SJSA1 (cell line): ENCODE measurements at places on chromosomes 4 and X. TPM values are rescaled to one million over a fixed set of nuclear protein-coding genes. Genes with fewer than 3 reads are reported as not detected.

DNA sequence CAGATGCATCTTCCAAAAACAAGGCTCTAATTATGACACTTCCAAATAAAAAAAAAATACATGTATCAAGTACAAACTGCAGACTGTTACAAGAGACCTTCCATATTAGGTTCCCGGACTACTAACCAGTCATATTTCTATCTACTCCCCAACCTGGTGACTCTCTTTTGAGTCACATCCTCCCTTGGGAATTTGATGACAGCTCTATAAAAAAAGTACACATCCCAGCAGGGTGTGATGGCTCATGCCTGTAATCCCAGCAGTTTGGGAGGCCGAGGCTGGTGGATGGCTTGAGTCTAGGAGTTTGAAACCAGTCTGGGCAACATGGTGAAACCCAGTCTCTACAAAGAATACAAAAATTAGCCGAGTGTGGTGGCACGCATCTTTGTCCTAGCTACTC lies 14.9 kb downstream of the RPGR start:
- DNase-seq: peak; percentile 48

GRCh38 chrX:20394451-20394850 lies 127.7 kb upstream of the RPS6KA3 start:
- DNase-seq: no peak

- no peak for DNase-seq
Observed at GRCh38 chr4:121702136-121702535, 5.4 kb upstream of the ANXA5 start.

The SOD3 gene
- 1.7 and 2.0 TPM in 2 replicates for total RNA-seq

DNA sequence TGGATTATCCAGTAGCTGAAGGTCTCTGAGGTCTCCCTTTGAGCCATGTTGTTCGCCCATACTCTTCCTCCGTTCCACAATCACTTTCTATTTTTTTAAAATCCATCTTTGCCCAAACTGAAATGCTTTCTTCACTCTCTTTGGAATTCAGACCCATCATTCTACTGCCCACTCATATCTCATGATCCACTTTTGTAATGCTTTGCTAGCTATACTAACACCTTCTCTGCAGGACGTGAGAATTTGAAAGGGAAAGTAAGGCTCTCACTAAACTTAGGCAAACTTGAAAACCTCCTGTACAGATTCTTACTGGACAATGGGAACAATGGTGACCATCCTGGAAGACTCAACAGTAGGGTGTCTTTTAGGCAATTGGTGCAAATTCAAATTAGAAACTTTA lies 8.8 kb upstream of the RTL8A start:
- no peak for DNase-seq

GRCh38 chr4:127698789-127699200 lies 31.4 kb upstream of the SLC25A31 start:
- DNase-seq: no peak

GRCh38 chr4:57051095-57051494 lies 59.1 kb downstream of the IGFBP7 start:
- DNase-seq: no peak

DNA sequence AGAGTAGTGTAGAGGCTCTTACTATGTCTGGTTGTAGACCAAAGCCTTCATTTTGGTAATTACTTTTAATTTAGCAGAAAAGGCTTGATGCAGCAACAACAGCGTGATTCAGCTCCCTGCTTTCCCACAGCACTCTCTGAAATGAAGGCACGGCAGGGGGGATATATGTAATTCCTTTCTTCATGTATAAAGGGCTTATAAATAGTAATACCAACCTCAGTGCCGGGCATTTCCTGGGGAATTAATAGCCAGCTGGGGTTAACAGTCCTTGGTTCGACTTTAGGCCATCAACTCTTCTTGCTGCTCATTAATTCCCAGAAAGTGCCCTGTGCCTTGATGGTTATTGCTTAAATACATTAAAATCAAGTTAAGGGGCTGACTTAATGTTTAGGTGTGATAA lies 669.0 kb downstream of the ZNF674 start:
- no peak for DNase-seq

The POU3F4 gene
- total RNA-seq: not detected in 2 replicates

The PCSK1N gene
- total RNA-seq: 2.7 and 3.2 TPM in 2 replicates

The TLR10 gene
- total RNA-seq: not detected in 2 replicates

The ATP6AP1 gene
- total RNA-seq: 62.4 and 67.8 TPM in 2 replicates

GRCh38 chr4:166414431-166414830 lies 541.4 kb downstream of the TLL1 start:
- DNase-seq: no peak

The RBPJ gene
- total RNA-seq: 34.5 and 96.6 TPM in 2 replicates

- no peak for DNase-seq
Observed at GRCh38 chr4:152894673-152895072, 41.5 kb upstream of the FHDC1 start.

DNA sequence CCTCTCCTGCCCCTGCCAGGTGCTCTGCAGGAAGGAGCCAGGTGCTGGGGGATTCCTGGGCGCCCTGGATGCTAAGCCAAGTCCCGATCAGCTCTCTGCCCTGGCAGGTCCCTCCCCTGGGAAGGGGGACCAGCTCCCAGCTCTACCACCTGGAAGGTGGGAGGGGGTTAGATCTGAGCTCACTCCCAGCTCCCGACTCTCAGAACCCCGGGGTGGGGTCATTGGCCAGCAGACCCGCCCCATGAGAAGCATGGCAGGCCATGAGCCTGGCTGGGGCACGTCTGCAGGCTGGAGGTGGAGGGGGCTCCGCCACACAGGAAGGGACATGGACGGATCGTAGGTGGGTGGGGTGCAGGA lies 83.4 kb upstream of the NKX1-1 start:
- DNase-seq: no peak

The RTL3 gene
- total RNA-seq: 2.4 and 2.7 TPM in 2 replicates

The TEX13C gene
- total RNA-seq: not detected in 2 replicates

DNA sequence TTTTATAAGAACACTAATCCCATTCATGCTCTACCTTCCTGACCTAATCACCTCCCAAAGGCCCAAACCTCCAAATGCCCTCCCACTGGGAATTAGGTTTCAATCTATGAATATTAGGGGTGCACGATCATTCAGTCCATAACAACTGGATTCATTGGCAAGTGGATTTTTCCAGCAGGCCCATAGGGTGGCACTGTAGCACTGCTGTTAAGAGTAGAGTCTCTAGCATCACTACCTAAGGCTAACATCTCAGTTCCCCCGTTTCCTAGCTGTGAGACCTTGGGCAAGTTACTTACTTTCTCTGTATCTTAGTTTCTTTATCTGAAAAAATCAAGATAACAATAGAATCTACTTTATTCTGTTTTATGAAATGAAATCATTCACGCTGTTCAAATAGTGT lies 315.8 kb downstream of the STIM2 start:
- DNase-seq: no peak

- DNase-seq: no peak
Observed at GRCh38 chr4:72358483-72358882, 210.5 kb downstream of the ADAMTS3 start.

DNA sequence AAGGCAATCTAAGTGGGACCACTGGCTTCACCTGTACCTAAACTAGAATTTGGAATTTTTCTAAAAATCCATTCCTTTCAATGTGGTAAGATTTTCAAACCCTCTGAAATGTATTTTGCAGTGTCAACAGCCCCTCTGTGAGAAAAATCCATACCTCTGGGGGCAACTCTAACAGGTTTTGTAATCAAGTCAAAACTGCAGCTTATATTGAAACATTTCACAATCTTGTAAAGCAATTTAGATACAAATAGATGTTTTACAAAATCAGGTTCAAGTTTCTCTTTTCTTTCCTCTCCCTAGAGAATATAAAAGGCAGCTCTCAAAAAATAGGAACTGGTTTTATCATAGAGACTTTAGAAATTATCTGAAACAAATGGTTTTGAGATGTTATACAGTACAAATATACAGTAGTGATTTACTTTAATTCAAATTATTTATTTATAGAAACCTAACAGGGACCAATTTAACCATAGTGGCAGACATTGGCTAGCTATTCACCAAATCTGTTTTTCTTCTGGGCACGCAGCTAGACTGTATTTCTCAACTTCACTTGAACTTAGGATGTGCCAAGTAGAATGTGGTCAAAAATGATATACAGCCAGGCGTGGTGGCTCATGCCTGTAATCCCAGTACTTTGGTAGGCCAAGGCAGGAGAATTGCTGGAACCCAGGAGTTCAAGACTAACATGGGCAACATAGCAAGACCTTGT lies 36.3 kb upstream of the SPINK2 start:
- no peak for DNase-seq

GRCh38 chrX:48705871-48706270 lies 9.3 kb downstream of the SUV39H1 start:
- DNase-seq: no peak

DNA sequence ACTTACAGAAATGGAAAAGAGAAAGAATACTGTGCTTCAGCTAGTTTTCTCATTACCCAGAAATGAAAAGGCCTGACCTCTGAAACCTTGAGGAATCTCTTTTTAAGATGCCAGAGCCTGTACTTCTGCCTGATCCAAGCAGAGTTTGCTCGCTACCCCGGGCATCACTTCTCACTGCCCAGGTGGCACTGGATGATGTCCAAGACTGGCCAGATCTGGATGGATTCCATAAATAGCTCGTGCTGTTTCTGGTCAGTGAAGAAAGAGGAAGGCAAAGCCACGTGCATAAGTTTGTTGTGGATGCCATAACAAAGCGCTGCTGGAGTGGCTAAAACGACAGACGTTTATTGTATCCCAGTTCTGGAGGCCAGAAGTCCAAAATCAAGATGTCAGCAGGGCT lies 133.5 kb downstream of the TBL1X start:
- no peak for DNase-seq

The VEGFC gene
- 14.3 and 19.0 TPM in 2 replicates for total RNA-seq

GRCh38 chrX:13371186-13371585 lies 51.3 kb upstream of the ATXN3L start:
- no peak for DNase-seq

The SCML2 gene
- total RNA-seq: 4.4 and 10.7 TPM in 2 replicates

The PAGE2 gene
- not detected in 2 replicates for total RNA-seq

The MAGEE1 gene
- total RNA-seq: 0.16 and 1.1 TPM in 2 replicates

- no peak for DNase-seq
Observed at GRCh38 chr4:132502096-132502552, 647.0 kb upstream of the PCDH10 start.

GRCh38 chrX:43750248-43750676 lies 94.2 kb downstream of the MAOA start:
- no peak for DNase-seq

DNA sequence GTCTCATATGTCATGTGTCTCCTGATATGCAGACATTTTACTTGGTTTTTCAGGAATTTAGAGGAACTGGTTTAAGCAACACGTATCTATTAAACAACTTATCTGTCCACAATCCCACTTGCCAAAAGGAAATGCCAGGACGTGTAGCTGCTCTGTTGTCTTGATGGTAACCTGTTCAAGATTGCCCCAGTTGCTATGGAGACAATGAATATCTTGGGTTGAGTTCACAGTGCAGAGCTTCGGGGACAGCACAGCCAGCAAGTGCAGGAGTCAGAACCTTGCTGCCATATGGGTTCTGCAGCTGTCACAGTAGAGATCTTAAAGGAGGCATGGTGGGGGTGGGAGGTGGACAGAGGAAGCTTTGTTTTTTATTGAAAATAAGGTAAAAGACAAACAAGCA lies 28.7 kb upstream of the FAM9B start:
- no peak for DNase-seq

- DNase-seq: peak; percentile 55
Observed at GRCh38 chr4:168830777-168831512, 179.1 kb downstream of the CBR4 start.

The ASB5 gene
- total RNA-seq: 1.4 TPM in 1 of 2 replicates, not detected in the other

- DNase-seq: no peak
Observed at GRCh38 chrX:53681661-53682060, 4.9 kb downstream of the HUWE1 start.

The PPP1R2C gene
- total RNA-seq: not detected in 2 replicates

DNA sequence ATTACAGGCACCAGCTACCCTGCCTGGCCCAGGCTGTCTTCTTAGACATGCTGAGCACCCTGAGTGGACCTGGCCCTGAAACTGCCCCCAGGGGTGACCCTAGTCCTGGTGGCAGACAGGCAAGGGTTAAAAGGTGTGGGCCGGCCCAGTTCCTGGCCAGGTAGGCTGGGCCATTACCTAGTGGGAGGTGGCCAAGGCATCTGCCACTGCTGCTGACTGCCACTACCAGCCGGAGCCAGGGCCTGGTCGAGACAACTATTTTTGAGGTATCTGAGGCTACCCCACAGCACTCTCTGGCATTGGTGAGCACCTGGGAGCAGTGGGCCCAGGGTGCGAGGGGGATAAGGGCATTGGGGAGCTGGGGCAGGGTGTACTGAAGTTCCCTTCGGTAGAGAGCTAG lies at the start of gene CCDC120:
CCDC120 (plus strand) TSS at position 206 of the 400 bp plus-strand sequence. CDS start 3,043 bp downstream, outside the sequence.
- no peak for DNase-seq

DNA sequence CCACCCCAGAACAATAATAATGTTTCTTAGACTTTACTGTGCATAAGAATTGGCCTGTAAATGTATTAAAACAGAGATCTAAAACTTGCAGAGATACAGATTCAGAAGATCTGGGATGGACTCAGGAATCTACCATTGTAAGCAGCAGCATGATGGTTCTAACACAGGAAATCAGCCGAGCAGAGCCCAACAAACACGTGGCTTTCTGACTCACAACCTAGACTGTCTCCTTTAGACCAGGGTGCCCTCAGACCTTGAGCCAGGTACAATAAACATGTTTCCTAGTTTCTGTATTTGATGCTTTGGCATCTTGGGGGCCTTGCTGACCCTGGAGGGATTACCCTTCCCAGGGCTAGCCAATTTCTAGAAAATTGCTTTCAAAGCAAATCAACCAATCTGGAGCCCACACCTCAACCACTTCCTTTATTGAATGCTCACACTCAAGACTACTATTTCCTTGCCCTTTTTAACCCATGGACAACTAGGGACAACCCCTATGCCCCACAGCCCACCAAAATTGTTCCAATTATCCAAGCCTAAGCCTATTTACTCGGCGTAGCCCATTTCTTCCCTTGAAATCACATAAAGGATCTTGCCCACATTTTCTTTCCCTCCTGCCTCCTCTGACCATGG lies 80.5 kb downstream of the TBC1D9 start:
- no peak for DNase-seq

GRCh38 chrX:42466332-42467046 lies 311.5 kb downstream of the PPP1R2C start:
- no peak for DNase-seq

DNA sequence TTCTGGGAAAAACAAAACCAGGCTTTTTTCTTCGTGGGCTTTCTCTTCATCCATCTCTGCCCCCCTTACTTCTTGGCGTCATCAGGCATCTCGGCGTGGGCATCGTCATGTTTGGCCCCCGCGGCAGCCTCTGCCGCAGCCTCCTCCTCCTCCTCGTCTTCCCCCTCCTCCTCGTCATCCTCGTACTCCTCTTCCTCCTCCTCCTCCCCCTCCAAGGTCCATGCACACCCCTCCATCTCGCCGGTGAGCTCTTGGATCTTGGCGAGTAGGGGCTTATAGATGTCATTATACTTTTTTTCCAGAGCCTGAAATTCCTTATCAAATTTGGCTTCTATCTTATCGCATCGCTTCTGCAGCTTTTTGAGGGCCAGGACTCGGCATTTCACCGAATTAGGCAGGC lies 488 bp downstream of the NAP1L5 start:
- DNase-seq: no peak
